ENCODE measurements at places on chromosomes 1 and 21.
A peak's percentile ranks its signal among the peaks of the same experiment; 100 is the strongest.

DNA sequence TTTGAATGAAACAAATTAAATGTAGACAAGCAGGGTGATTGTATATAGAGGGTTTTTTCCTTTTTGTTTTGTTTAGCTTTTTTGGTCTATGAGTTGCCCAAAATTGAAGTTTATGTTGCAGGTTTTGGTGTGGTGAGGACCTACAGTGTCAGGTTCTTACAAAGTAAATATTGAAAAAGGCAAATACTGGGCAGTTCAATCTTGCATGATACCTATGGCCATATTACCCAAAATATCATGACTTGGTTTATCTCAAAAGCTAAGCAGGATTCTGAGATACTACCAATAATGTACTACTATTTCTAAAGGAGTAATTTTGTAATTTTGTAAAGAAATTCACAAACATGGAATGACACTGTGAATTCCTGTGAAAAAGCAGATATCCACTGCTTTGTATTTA lies 1.8 kb downstream of the DNAJB4 start:
- no peak for DNase-seq

GRCh38 chr1:23809751-23810171 lies 9.2 kb upstream of the GALE start:
- peak; percentile 50 for DNase-seq

GRCh38 chr1:225881081-225881958 lies 860 bp downstream of the TMEM63A start:
- DNase-seq = peak; percentile 23

GRCh38 chr1:96357141-96357765 lies 364.3 kb upstream of the PTBP2 start:
- DNase-seq = no peak

DNA sequence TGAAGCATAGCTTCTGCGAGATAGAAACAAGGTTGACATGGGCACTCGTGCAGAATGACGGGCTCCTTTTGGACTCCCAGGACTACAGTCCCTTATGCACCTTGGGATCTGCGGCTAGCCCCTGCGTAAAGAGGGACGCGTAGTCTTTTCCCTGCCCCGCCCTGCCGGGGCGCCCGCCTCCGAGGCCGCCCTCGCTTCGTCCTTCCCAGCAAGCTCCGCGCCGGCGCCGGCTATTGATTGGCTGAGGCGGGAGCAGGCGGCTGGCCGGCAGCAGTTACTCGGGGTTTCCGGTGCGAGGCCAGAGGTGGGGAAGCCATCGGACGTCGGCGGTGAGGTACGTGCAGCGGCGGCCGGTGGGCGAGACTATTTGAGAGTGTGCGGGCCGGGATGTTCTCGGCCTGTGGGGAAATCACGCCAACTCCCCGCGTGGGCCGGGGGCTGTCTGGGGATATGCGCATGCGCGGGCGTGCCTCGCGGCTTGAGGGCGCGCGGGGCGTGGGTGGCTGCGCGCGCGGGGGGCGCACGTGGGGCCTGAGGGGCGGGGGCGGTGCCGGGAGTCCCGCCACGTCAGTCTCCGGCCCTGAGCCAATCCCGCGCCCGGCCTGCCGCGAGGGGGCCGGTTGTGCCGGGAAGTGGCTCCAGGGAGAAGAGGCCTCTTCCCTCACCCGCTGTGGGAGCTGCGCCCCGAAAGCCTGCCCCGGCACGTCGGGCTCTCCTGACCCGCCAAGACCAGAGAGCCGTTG lies at the start of gene TXLNA:
Gene TXLNA, plus strand, starts transcription at position 233 of the 743 bp plus-strand sequence. CDS start 671 bp downstream, outside the sequence.
- DNase-seq = peak; percentile 91

GRCh38 chr1:223261914-223262313 lies 102.1 kb downstream of the SUSD4 start:
- no peak for DNase-seq

DNA sequence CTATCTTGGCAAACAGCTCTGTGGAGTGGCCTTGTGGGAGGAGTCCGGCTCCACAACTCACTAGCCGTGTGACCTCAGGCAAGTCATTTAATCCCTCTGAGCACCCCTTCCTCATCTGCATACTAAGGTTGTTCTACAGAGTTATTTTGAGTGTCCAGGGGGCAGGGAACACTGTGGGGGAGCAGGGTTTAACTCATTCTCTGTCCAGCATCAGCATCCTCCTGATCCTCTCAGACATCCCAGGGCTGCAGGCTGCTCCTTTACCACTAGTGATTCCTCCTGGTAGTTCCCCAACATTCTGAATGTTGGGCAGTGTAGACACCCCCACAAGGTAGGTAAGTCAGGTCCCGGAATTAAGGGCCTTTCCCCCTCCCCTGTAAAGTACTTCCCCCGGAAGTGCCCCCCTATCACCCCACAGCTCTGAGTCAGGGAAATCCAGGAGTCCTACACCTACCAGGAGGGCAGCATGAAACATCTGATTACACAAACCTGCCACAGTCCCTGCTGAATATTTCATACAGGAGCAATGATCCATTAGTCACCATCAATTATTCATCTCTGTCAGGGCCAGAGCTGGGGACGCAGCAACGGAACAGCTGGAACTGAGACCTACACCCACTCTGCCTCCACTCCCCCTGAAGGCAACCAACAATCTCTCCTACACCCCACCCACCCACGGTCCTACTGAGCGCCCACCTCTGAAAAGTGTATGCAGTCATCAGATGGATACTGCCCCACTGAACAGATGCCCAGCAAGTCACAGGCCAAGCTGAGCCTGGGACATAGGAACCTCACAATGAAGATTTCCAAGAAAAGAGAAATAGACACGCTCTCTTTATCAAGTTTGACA lies 20.5 kb downstream of the SYT2 start:
- DNase-seq = no peak
